Dermis microvascular lymphatic vessel endothelial cell (primary cell): ENCODE measurements at places on chromosomes 1 and 21. TPM values are rescaled to one million over a fixed set of nuclear protein-coding genes. Genes with fewer than 3 reads are reported as not detected.

Gene OR2T29
- not detected in 2 replicates for total RNA-seq

Gene NMNAT1
- total RNA-seq = 12.4 and 15.4 TPM in 2 replicates

GRCh38 chr1:76471536-76471935 lies 395.7 kb upstream of the ST6GALNAC5 start:
- no peak for DNase-seq

Gene TTC34
- total RNA-seq = under 0.01 and 0.13 TPM in 2 replicates

Gene IVL
- total RNA-seq = not detected in 2 replicates

Gene CSDE1
- total RNA-seq = 996 and 1,077 TPM in 2 replicates

DNA sequence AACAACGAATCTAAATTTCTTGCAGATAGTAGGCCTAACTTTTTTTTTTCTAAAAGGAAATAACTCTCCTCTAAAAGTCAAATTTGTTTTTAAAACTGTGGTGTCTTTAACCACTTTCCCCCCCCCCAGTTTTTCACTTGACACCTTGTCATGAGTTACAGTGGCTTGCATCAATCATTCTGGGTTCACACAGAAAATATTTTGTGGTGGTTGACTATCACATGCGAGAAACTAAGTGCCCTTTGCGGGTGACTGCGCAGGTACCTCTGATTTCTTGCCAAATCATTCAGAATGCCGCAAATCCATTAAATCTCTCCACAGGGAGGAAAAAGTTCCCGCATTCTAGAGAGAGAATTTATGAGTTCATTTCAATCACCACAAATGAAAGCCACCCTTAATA lies 23.8 kb upstream of the SAMSN1 start:
- DNase-seq = no peak

GRCh38 chr1:38546636-38547035 lies 312.9 kb downstream of the RRAGC start:
- DNase-seq = no peak

Gene KCNQ4
- under 0.01 TPM in 1 of 2 replicates, not detected in the other for total RNA-seq

GRCh38 chr21:27371115-27371974 lies 404.5 kb upstream of the ADAMTS5 start:
- DNase-seq = no peak

DNA sequence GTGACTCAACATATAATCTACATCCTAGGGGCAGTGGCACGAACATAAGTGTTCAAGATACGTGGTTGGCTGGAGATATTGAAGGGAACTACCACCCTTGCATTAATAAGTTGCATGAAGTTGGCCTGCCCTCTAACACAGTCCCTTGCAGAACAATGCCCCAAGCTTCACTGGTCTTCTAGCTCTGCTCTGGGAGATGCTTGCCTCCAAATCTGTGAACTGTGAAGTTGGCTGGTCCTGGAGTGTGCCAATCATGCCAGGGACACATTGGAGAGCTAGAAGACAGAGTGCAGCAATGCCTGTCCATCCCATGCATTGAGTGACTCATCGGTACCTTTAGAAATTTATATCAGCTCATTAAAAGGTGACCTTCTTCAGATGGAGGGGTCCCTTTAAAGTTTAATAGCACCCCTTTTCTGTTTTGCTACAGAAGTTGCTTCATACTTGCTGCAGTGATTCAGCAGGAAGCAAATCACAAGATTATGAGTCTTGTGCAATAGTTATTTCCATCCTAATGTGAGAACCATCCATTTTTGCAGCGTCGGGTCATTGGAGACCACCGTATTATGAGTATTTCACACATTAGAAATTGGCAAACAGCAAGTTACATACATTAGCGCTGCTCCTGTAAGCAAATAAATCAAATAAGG lies 55.2 kb upstream of the KAZN start:
- no peak for DNase-seq

Gene IGFN1
- total RNA-seq = not detected in 2 replicates

Gene APCS
- not detected in 2 replicates for total RNA-seq

GRCh38 chr21:33259428-33259827 lies 6.7 kb upstream of the IL10RB start:
- no peak for DNase-seq

DNA sequence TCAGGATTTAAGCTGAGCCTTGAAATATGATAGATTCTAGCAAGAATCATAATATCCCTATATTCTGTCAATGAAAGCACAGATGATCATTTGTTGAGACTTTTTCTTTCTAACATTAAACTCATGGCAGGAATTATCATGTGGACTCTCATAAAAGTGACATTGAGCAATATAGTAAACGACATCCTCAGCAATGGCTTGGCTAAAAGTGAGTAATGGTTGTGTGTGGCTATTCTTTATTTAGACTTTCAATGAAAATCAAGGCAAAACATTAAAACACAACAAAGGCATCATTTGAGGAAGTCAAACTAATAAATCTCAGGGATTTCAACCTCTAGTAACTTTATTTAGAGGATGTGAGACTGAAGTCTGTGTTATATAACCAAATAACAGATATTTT lies 257.8 kb upstream of the ADGRL4 start:
- DNase-seq = no peak

DNA sequence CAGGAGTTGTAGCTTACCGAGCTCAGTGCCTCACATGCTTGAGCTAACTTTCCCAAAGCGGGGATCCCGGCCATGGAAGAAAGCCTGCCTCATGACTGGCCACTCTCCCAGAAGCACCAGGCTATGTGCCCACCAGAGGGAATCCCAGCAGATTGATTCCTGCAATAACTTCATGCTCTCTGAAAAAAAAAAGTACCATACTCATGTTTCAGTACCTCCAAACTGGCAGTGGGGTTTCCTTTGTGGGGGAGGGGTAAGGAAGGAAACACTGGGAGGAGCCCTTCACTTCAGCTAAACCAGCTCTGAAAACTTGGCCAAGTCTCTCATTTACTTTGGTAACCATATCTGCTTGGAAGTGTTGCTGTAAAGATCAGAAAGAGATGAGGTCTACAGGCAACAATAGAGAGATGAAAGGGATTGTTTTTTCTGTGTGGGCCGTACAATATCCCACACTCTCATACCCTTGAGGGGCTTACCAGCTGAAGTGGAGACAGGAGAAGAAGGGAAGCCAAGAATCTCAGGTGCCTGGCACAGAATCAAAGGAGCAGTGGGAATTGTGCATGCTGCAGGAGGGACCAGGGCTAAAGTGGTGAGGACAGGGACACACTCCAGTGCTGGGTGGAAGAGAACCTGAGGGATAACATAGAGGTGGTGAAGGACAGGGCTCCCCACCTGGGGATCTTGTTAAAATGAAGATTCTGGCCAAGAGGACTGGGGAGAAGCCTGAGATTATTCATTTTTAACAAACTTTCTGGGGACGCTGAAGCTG lies 42.4 kb upstream of the TACSTD2 start:
- peak; percentile 68 for DNase-seq
